Activated T-cell treated with anti-CD3 and anti-CD28 coated beads for 24 hours (primary cell): ENCODE measurements at places on chromosomes 3 and 15.
A peak's percentile ranks its signal among the peaks of the same experiment; 100 is the strongest.

DNA sequence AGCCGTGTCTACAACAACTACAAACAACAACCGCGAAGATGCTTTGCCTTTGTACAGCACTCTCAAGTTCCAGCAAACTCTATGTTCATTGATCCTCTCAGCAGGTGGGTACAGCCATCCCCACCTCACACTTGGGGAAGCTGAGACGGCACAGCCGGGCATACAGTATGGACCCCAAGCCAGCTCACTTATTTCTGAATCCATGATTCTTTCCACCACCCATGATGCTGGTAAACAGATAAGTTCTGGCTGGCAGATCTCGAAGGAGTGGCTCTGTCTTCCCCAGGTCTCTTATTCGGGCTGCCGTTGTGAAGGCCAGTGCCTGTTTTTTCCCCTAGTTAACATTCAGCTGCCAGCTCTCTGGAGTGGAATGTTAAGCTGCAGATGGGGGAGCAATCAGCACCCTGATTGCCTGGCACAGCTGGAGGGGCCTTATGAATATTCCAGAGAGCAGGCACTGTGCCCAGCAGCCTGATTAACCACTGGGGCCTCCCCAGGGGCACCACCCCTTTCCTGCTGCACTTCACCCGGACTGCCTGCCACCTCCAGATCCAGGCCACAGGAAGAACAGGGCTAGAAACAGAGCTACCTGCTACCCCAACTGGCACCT is 73.2 kb downstream of the CORO2B start:
- no peak for DNase-seq

- DNase-seq, result no peak
Observed at GRCh38 chr3:159960188-159961148, 28.2 kb upstream of the IL12A start.

GRCh38 chr3:111069974-111070771 is 1.4 kb upstream of the NECTIN3 start:
- DNase-seq, result no peak

DNA sequence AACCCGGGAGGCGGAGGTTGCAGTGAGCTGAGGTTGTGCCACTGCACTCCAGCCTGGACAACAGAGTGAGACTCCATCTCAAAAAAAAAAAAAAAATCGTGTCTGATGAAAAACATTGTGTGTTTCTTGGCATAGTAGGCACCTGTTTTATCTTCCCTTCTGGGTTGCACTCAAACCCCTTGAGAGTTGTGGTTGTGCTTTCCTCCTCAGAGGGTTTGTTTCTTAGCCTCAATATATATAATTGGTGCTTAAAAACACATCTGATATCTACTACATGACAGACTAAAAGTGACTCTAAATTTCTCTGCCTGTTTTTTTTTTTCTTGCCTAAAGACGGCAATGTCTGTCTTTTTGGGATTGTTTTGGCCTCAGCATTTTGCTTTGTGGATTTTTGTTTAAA is 7.6 kb downstream of the NR1D2 start:
- DNase-seq, result no peak

DNA sequence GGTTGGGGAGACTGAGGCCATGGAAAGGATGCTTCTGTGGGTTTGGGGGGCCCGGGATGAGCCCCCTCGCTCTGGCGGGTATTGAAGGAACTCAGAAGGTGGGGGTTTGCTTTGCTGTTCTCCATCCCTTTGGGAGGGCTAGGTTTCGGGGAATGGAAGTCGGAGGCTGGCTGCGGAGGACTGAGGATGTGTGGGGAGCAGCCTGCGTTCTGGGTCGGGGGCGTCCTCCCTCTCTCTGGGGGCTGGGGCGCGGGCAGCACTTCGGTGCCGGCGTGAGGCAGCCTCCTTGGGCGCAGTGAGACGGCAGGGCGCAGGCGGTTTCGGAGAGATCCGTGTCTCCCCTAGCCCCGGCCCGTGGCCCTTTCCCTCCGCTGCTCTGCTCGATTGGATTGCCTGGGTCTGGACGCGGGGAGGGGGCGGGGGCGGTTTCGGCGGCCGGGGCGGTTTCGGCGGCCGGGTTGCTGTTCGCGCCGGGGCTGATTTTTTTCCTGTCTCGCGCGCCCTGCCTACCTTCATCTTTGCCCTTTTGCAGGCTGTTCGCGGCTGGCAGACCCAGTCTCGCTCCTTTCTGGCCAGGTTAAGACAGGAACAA is 1.4 kb downstream of the PTPRG start:
- no peak for DNase-seq

- no peak for DNase-seq
Observed at GRCh38 chr3:127762077-127762786, 60.1 kb downstream of the MGLL start.

DNA sequence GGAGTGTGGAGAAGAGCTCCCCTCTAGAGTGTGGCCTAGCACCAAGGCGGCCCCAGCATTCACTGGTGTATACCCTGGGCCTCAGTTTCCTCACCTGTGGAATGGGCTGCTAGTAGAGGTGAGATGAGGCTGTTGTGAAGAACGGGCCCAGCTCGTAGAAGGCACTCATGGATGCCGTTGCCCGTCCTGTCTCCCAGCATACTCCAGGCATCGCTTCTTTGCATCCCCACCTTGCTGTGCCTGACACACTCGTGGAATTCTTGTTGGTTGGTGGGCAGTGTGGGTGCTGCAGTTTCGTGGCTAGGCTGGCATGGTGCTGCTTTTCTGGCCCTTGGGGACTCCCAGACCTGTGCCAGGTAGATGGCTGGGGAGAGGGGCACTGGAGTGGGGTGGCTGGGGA is 76.7 kb downstream of the SMAD6 start:
- DNase-seq, result no peak

DNA sequence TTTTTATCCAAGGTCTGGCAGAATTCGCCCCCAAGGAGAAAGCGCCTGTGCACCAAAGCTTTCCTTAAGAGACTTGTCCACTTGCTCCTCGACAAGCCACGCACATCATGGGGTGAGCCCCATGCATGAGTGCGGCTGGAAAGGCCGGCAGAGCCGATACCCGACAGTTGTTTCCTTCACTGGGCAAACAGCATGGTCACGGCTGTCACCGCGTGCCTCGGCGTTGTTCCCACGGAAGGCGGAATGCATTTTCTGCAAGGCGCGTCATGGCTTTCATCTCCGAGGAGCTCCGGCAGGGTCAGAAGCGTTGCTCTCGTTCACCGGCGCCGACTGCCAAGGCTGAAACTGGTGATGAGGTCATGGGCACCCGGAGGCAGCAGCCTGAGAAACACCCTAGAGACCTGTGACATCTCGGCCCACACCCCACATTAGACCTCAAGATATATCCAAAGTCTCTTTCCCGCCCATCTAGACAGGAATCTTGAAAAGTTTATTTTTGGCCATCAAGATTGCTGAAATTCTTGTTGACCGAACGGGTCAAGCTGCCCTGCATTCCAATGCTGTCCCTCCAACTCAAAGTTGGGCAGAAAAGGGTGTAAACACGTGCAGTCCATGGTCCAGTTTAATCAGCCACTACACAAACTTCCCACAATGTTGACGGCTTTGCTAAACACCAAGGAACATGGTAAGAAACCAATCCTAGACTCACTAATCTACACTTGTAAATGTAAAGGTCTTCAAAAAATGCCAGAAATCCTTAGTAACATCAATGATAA is 604 bp upstream of the TJP1 start:
- no peak for DNase-seq

DNA sequence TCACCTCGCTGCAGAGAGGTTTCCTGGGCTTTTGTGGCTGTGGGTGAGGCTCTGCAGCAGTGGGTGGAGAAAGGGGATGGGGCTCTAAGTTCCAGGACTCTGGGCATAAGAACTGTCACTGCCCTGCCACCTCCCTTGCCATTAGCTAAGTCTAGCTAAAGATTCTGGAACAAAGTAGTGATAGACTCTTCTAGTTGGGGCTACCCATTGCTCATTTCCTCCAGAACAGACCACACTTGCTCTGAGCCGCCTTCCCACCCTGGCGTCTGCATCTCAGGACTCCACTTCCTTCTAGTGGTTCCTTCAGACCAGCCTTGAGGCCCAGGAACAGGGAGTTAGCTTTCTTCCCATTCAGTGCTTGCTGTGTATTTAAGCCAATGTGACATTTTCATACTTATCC is 7.5 kb downstream of the ARHGAP31 start:
- no peak for DNase-seq

- DNase-seq, result no peak
Observed at GRCh38 chr15:72835294-72835890, 51.8 kb upstream of the ADPGK start.

- DNase-seq, result no peak
Observed at GRCh38 chr15:36707884-36708435, 128.5 kb downstream of the CDIN1 start.

DNA sequence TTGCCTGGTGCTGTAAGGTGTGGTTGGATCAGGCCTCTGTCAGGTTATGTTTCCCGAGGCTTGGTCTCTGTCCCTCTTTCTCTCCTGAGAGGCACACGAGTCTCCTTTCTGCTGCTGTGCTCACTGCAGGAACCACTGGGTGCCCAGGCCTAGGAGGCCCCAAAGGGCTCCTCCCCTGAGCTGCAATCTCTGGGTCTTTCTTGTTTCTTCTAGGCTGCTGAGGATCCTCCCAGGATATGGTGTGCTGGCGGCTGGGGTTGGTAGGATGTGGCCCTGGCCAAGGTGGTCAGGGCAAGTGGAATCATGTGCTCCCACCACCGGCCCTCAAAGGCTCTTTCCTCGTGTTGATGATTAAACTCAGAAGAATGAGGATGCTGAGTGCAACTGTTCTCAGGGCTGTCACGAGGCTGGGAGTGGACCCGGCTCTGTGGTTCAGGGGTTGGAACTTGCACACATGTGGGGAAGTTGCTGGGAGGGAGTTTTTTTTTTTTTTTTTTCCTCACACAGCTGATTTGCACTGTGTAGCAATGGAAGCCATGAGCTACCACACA is 43.6 kb upstream of the CTSH start:
- no peak for DNase-seq

GRCh38 chr15:96974761-96975160 is 644.3 kb downstream of the NR2F2 start:
- DNase-seq, result no peak

GRCh38 chr3:101803173-101803782 is 24.3 kb downstream of the NXPE3 start:
- DNase-seq, result peak; percentile 45

DNA sequence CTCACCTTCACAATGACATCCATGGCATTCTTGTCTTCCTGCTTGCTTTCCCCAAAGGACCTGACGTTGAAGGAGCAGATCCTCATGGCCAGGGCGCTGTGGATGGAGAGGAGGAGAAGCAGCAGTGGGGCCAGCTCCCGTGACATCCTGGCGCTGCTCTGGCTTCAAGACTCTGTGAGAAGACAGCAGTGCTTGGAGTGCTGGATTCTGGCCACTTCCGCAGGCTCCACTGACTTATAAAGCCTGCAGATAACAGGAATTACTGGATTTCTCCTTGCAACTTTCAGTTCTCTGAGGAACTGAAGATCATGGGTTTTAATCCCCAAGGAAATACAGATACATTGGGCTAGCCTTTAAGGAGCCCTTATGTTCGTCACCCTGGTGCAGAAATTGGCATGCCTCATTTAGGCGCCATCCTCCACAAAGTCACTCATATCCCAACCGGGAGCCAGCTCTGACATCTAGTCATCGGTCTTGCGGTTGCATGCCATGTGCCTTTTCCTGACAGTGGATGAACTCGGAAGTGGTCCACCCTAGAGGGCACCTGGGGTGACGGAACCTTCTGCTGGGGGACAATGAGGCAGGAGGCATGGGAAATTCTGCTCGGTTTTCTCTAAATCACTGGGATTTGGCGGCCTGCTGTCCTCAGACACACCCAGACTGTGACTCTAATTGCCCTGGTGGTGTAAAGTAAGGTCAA is at the start of gene DNASE1L3:
Gene DNASE1L3 (minus strand): TSS at position 212 of the 700 bp plus-strand sequence. CDS start 66 bp downstream, at position 146.
- no peak for DNase-seq

- DNase-seq, result no peak
Observed at GRCh38 chr3:6125520-6125919, 735.4 kb upstream of the GRM7 start.

GRCh38 chr15:100770661-100771584 is 108.7 kb upstream of the ALDH1A3 start:
- DNase-seq, result no peak

DNA sequence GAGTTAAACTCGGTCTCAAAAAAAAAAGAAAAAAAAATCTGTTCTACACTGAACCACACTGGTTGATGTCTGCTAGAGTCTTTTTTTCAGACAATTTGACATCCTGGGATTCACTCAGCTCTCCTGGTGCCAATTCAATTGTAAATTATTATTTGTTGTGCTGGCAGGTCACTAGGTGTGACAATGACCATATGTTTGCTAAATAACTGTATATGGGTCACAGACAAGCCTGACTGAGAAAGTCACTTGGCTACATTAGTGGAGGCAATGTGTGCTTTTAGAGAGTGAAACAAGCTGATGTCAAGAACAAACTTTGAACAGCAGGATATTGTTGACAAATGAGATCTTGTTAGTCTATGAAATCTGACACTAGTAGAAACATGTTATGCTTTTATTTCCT is 1379.1 kb downstream of the ZPLD1 start:
- no peak for DNase-seq

- no peak for DNase-seq
Observed at GRCh38 chr15:75570126-75570845, 8.8 kb downstream of the PTPN9 start.

- DNase-seq, result no peak
Observed at GRCh38 chr3:45779746-45780735, 16.3 kb downstream of the SLC6A20 start.

GRCh38 chr15:60135961-60136360 is 131.8 kb downstream of the FOXB1 start:
- no peak for DNase-seq

DNA sequence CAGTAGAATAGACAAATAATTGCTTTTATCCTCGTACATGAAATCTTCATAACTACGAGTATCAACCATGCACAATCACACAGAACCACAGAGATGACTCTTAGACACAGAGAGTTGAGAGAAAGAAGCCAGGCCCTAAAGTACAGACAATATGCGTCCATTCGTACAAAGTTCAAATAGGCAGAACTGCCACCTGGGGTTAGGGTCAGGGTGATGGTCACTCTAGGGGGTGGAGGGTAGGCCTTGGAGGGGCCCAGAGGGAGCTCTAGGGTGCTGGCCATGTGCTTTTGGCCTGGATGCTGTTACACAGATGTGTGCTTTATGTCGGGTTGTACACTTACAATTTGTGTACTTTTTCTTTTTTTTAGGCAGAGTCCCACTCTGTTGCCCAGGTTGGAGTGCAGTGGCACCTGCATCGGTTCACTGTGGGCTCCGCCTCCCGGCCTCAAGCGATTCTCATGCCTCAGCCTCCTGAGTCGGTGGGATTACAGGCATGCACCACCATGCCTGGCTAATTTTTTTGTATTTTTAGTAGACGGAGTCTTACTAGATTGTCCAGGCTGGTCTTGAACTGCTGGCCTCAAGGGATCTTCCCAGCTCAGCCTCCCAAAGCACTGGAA is 65.9 kb upstream of the KLF13 start:
- no peak for DNase-seq

DNA sequence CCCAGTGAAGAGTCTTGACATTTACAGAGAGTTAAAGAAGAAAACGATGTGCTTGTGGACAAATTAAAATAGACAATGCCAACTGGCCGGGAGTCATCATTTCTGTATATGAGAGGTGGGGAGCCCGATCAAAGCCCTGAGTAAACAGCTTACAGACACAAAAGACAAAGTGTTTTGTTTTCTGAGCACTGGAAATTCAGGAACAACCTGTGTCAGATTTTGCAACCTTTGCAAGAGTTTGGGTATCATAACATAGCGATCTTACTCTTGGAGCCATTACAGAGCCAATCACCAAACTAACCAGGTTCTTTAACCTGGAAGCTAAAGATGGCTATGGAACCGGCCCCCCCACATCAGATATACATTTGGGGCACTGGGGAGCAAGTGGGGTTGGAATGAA is 101.9 kb upstream of the LRIG1 start:
- no peak for DNase-seq
